Pancreas (tissue), 10 donors: ENCODE measurements at places on chromosomes 16 and 17. TPM values are rescaled to one million over a fixed set of nuclear protein-coding genes. Genes with fewer than 3 reads are reported as not detected.

Gene MYO15B
- total RNA-seq = 27.7 TPM

Gene CDH11
- 3.4 TPM for total RNA-seq

Gene RAB26
- total RNA-seq = 20.4 TPM

Gene CDRT15L2
- total RNA-seq = not detected

Gene KRT33B
- total RNA-seq = not detected

Gene CCL14
- total RNA-seq = 11.5 TPM

Gene SLC16A13
- total RNA-seq = 0.75 TPM

Gene TBC1D3D
- not detected for total RNA-seq

Gene UTS2R
- total RNA-seq = not detected

Gene MYH11
- total RNA-seq = 2.3 TPM

Gene RNF227
- 1.8 TPM for total RNA-seq

Gene TMEM231
- total RNA-seq = 4.1 TPM

Gene HP
- total RNA-seq = 0.08 TPM

Gene PRAC2
- total RNA-seq = not detected

Gene CARD14
- 0.28 TPM for total RNA-seq

- peak; percentile 90 for DNase-seq
Observed at GRCh38 chr17:48048384-48049126, 396 bp downstream of the NFE2L1 start.

GRCh38 chr16:72211110-72211509 is 39.2 kb upstream of the PMFBP1 start:
- no peak for DNase-seq

- DNase-seq = no peak
Observed at GRCh38 chr16:51941412-51941811, 605.5 kb downstream of the TOX3 start.

- no peak for DNase-seq
Observed at GRCh38 chr16:14549789-14550153, 80.3 kb downstream of the PARN start.

DNA sequence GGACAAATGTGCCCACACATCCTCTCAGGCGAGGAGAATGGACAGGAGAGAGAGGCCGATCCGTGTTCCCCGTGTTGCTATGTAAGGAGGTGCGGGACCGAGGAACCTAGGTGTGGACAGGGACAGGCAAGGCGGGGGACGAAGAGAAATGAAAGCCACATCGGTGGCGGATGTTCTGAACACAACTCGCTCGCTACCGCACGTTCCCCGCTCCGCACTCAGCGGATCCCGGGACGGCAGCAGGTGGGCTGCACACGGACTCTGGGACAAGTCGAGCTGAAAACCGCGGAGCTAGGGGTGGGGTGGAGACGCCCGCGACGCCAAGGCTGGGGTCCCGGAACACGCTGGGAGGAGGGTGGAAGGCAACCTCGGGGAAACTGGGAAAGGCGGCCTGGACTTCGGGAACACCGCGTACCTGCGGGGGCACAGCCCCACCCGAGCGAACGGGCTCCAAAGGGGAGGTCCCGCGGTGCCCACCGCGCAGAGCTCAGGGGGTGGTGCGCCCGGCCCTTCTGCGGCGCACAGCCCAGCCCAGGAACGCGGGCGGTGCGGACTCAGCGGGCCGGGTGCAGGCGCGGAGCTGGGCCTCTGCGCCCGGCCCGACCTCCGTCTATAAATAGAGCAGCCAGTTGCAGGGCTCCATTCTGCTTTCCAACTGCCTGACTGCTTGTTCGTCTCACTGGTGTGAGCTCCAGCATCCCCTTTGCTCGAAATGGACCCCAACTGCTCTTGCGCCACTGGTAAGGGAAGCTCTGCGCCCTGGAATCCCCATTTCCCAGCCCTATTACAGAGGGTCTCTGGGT is at the start of gene MT1E:
TSS of gene MT1E (plus strand) at position 642 of the 803 bp plus-strand sequence. CDS start at position 713, 71 bp downstream.
- DNase-seq = peak; percentile 83

DNA sequence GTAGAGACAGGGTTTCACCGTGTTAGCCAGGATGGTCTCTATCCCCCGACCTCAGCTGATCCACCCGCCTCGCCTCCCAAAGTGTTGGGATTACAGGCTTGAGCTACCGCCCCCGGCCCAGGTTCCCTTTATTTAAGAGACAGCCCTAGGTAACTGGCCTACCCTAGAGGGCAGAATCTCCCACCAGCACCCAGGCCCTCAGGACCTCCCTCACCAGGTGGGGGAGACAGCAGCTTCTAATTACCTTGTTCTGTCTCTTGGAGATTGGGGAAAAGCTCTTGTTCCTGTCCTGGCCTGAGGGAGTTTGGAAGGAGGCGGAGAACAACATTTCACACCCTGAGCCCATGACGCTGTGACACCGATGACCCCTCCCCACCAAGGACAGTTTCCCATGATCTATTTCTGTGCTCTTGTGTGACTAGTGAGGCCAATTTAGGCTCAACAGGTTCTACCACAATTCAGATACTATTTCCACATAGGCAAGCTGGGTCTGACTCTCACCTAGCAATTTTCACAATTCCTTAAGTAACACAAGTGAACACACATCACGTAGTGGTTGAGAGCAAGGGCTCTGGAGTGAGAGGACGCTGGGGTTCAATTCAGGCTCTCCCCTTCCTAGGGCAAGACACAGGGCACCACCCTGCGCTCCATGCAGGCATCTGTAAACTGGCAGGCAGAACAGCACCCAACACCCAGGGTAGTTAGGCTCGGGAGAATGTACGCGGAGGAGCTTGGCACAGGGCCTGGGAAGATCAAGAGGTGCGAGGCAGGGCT is 20.4 kb downstream of the HDAC5 start:
- DNase-seq = no peak

GRCh38 chr17:3512505-3513171 is 36.8 kb downstream of the ASPA start:
- peak; percentile 94 for DNase-seq

DNA sequence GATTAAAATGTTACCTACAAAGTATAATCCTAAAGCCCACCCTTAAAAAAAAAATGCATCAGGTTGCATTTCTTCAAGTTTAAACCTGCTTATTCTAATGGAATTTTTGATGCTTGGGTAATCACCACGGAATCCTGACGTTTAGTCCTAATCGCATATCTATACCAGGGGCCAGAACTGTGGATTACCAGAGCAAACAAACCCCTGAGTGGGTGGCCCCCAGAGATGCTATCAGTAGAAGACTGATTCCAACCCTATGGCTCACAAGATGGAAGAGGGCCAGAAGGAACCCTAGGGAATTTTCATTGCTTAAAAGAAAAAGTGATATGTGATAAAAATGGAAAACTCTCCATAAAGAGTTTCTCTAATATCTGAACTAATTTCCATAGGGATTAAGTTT is 152.2 kb upstream of the NOG start:
- no peak for DNase-seq

DNA sequence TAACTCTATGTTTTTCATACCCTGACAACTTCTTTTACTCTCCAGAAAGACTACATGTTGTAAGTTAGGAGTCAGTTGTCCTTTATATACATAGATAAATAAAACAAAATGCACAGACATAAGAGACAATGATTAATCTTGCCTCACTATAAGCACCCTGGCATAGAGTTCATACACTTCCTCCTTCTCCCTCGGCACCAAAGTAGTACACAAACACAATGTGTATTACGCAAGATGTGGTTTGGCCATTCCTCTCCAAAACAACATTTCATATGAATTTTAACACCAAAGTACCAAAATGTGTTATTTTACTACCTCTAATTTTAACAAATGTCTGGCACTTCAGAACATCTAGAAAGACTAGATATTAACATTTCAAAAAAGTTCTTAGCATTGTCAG is 17.2 kb upstream of the SLFN11 start:
- DNase-seq = no peak

- no peak for DNase-seq
Observed at GRCh38 chr17:1165836-1166235, 13.9 kb downstream of the ABR start.

DNA sequence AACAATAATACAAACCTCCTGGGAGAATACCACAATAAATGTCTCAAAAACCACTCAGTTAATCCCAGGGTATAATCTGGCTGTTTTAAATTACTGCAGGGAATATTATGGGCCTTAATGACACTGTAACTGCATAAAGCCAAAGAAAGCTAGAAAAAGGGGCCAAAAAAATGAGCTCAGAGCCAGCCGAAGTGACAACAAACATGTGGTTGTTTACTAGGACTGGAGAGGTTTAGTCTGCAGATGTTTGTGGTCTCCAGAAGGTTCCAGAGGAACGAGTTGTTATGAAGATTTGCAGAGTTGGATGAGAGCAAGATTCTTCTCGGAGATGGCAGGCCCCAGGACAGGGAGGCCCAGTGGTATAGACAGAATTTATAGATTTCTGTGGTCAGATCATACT is 97.1 kb upstream of the AKTIP start:
- no peak for DNase-seq

DNA sequence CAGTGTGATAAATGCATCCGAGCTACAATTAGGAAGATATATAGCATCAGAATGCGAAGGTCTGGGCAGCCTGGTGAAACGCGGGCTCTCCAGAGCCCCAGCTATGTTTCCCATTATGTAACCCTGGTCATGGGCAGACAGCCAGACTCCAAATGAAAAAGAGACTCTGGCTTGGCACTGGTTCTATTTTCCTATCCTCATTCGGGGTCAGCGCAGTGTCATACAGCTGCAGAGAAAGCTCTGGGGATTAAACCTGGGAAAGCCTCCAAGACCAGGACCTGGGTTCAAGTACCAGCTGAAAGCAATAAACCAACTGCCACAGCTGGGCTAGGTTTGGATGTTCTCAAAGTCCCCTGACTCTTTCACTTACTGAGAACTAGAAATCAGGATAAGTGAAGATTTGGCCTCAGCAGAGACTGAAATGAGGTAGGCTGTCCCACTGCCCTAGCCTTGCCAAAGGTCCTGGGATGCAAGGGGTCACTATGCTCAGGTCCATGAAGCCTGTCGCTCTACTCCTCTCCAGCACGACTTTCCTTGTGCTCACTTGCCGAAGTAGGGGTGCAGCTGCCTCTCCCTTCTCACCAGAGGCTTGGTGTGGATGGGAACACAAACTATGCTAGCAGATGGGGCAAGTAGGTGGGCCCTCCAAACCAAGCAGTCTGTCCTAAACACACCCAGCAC is 123.8 kb downstream of the SMG6 start:
- peak; percentile 69 for DNase-seq

- DNase-seq = no peak
Observed at GRCh38 chr16:2710711-2711231, 9.3 kb downstream of the PRSS27 start.

DNA sequence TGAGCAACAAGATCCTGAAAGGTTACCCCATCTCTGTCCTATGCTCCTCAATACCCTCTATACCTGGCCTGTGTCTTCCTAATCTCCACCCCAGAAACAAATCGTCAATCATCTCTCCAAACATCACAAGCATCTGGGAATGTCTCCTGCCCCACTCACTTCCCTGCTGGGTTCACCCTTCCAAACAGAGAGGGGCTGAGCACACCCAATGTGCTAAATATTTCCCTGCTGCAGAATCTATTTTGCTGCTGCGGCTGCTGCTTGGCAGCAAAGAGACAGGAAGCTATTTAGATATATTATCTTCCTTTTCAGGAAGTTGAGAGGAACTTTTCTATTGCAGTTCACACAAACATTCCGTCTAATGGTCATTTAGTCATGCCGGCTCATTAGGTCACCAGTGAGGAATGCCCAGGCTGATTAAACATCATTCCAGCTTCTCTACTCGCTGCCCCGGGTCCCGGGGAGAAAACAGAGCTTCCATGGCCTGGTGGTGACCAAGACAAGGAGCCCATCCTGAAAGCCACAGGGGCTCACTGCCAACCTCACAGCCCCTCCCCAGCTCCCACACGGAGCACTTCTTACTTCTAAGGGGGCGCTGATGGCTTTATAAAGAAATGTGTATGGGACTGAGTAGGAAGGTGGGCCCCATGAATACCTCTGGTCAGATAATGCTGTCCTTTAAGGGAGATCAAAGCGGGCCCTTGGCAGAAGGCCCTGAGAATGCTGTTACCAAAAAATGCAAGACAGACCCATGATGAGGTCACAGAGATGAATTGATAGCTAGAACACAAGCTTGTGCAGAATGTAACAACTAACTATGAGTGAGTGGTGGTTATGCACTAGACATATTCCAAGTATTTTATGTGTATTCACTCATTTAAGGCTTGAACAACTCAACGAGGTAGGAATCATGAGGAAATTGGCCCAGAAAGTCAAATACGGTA is 218.3 kb downstream of the SOX9 start:
- DNase-seq = peak; percentile 54

DNA sequence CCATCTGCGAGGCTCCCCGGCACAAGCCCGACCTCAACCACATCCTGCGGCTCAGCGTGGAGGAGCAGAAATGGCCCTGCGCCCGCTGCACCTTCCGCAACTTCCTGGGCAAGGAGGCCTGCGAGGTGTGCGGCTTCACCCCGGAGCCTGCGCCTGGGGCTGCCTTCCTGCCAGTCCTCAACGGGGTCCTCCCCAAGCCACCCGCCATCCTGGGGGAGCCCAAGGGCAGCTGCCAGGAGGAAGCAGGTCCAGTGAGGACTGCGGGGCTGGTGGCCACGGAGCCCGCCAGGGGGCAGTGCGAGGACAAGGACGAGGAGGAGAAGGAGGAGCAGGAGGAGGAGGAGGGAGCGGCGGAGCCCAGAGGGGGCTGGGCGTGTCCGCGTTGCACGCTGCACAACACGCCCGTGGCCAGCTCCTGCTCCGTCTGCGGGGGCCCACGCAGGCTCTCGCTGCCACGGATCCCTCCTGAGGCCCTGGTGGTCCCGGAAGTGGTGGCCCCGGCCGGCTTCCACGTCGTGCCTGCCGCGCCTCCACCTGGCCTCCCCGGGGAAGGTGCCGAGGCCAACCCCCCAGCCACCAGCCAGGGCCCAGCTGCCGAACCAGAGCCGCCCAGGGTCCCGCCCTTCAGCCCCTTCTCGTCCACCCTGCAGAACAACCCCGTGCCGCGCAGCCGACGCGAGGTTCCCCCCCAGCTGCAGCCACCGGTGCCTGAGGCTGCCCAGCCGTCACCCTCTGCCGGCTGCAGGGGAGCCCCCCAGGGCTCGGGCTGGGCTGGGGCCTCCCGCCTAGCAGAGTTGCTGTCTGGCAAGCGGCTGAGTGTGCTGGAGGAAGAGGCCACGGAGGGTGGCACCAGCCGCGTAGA is 13.1 kb upstream of the PRR35 start:
- peak; percentile 70 for DNase-seq

- DNase-seq = no peak
Observed at GRCh38 chr16:65005696-65006095, 116.2 kb downstream of the CDH11 start.

- DNase-seq = no peak
Observed at GRCh38 chr17:65446838-65447526, 114.5 kb downstream of the AXIN2 start.

DNA sequence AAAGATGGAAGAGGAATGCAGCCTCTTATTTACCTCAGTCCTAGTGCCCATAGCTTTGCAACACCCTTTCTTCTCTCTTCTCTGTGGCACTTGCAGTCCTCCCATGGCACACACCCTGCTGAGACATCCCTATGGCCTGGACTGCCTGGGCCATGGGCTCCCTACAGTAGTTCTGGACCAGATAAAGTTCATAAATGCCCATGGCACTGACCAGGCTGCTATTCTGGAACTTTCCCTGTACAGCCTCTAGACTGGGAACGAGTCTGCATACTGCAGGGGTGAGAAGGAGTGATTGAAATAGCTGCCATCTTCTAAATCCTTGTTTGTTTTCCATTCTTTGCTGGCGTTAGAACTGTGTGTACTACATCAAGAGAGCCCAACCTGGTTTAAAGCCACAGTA is 24.5 kb upstream of the ADAM11 start:
- no peak for DNase-seq
